ENCODE measurements at places on chromosomes 7 and 10. TPM values are rescaled to one million over a fixed set of nuclear protein-coding genes. Genes with fewer than 3 reads are reported as not detected.

Gene SYT15B
- 0.11 TPM for total RNA-seq

GRCh38 chr7:139693651-139694388 lies 84.0 kb downstream of the HIPK2 start:
- no peak for DNase-seq

DNA sequence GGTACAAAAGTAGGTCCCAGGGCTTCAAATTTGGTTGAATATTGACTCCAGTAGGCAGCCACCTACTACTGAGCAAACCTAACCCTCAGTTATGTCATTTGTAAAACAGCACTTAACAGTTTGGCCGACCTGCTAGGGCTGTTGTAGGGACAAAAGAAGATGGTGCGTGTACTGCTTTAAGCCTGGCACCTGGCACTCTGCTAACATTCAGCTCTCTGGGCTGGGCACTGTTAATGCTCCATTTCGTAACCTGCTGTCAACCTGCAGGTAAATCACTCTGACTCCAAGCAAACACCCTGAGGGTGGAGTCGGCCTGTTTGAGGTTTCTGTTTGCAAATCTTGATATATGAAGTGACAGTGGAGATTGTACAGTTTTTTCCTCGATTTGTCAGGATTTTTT lies 7.2 kb downstream of the ZKSCAN1 start:
- peak; percentile 64 for DNase-seq

GRCh38 chr7:47119261-47119865 lies 462.5 kb downstream of the TNS3 start:
- no peak for DNase-seq

Gene FBXO24
- total RNA-seq: 1.5 TPM

DNA sequence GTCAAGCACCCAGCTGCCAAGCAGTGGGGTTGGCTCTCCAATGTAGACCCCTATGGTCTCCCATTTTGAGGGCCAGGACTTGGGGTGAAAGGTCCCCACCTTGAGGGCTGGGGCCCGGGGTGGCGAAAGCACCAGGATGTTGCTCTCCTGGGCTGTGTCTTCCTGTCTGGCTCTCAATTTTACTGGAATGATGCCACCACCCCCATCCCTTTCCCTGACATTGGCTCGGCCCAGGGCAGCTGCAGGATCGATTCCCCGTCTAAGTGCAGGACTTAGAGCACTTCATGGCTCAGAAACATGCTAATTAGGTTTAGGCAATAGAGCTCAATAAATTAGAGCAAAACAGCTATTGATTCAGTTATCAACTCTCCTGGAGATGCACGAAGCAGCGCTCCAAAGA lies 27.0 kb upstream of the HSPA12A start:
- no peak for DNase-seq

DNA sequence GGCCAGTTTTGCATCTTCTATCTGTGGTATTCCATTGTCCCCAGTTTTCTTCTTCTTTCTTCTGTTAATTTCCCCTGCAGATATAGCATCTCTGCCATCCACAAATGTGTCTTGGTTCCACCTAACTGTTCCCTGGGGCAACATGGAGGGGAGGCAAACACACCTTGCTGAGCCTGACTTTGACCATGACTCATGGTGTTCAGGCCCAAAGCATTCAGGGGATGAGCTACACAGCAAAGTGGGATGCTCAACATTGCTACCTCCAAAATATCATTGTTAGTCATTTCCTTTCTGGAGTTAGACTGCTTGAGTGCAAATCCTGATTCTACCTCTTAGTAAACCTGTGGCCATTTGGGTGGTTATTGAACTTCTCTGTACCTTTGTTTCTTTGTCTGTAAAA lies 542.7 kb downstream of the LRMDA start:
- no peak for DNase-seq

Gene PTF1A
- not detected for total RNA-seq

Gene CALML3
- total RNA-seq: 0.18 TPM

- DNase-seq: no peak
These were observed 39.5 kb upstream of the INSIG1 start for GRCh38 chr7:155258226-155258560.

DNA sequence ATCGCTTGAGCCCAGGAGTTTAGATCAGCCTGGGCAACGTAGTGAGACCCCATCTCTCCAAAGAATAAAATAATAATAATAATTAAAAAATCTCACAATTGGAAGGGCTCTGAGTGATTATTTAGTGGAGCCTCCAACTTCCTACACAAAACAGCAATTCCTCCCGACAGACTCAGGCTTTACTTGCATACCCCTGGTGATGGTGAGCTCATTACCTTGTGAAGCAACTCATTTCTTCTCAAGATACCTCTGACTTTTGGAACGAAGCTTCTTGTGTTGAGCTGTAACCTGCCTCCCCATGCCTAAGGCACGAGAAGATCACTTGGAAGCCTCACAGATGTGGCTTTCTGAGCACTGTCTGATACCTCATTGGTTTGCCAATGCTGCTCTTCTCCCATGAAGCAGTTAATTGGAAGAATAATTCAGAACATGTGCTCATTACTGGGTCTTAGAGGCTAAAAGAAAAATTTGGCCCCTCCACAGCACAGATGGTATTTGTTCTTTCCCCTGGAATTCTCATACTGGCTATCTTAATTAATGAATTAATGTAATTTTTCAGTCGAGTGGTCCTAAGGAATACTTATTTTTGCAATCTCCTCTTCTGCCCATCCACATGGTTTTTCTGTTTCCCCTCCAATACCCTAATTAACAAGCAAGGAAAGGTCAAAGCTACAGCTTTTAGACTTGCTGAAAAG lies 769.0 kb downstream of the TYW1 start:
- no peak for DNase-seq

Gene DMBT1
- total RNA-seq: not detected

Gene NXPH1
- total RNA-seq: 3.1 TPM

Gene PNLIPRP3
- total RNA-seq: not detected

DNA sequence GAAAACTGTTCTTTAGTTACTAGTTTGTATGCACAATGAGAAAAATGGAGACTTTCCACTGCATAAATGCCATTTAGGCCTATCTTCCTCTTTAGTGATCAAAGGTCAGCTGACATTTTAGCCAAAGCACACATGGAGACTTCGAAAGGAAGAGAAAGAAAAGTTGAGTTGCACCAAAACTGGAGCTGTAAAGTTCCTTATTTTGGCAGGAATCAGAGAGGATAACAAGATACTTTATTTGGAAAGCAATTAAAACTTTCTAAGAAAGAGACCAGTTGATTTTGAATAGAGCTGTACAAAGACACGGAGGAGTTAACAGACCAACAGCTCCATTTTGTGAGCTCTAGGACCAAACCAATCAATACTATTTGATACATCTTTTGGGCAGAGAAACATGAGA lies 14.2 kb downstream of the ENTPD7 start:
- peak; percentile 19 for DNase-seq

GRCh38 chr7:32059289-32060011 lies 10.8 kb downstream of the PDE1C start:
- no peak for DNase-seq

Gene MYOZ1
- total RNA-seq: 0.35 TPM

DNA sequence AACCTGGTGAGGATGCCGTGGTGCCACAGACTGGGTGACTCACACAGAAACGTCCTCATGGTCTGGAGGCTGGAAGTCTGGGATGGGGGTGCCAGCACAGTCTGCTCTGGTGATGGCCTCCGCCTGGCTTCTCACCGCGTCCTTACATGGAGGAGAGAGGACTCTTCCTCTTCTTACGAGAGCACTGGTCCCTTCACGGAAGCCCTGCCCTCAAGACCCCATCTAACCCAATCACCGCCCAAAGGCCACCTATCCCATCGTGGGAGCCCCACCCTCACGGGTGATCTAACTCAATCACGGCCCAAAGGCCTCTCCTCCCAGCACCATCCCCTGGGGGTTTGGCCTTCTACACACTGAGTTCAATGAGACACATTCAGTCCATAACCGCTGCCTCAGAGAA lies 137.7 kb downstream of the PTPRN2 start:
- no peak for DNase-seq

Gene ASB10
- not detected for total RNA-seq

Gene STEAP1B
- 1.7 TPM for total RNA-seq

DNA sequence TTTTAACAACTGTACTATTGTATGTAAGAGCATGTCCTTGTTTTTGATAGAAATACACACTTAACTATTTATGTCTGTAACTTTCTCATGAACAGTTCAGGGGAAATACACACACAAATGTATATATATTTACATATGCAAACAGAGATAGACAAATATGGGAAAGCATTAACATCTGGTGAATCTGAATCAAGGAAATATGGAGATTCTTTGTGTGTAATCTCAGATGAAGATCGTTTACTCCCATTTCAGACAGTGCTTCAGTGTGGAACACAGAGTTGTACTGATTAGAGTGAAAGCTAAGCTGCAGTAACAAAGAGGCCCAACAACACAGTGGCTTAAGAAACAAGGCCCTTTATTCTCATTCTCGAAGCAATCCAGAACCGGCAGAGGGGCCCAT lies 26.3 kb upstream of the NPVF start:
- no peak for DNase-seq

GRCh38 chr7:74057987-74058386 lies 25.6 kb upstream of the LIMK1 start:
- no peak for DNase-seq

DNA sequence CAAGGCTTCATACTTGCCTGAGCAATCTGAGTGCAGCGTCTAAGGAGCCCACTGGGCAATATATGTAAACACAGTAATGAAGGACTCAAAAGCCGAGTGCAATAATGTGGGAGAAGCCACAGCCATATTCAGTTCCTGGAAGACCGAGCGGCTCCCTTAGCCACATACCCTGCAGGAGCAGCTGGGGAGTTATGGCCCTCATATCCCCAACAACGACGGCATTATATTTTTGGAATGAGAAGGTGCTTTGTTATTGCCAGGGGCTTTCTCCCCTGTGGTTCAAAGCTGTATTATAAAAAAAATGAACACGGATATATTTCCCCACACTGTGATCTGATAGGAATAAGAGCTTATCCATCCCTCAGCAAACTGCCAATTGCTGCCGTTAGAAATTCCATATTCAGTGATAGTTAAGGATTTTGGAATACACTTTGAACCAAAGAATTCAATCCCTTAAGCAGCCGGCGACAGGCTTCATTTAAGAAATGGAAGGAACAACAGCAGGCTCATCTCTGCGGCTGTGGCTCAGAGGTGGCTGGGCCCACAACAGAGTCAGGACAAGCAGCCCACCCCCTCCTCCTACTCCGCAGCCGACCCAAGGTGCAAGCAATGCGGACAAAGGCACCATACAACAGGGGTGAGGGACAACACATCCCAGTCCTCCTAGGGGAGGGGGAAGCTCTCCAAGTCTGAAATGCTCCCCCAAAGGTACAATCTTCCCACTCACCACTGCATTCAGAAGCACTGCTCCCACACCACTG lies 77.2 kb downstream of the TNS3 start:
- DNase-seq: no peak

- no peak for DNase-seq
These were observed 9.9 kb upstream of the ZC3HAV1 start for GRCh38 chr7:139119486-139119849.

GRCh38 chr10:67785098-67785497 lies 52.9 kb downstream of the DNAJC12 start:
- DNase-seq: no peak

GRCh38 chr10:515674-516073 lies 173.8 kb downstream of the DIP2C start:
- DNase-seq: no peak

Gene PAX4
- total RNA-seq: not detected

DNA sequence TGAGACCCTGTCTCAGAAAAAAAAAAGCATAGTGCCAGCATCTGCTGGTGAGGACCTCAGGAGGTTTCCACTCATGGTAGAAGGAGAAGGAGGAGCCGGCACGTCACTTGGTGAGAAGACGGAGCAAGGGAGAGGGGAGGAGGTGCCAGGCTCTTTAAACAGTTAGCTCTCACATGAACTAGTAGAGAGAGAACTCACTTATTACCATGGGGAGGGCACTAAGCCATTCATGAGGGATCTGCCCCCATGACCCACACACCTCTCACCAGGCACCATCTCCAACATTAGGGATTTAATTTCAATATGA lies 62.9 kb upstream of the VKORC1L1 start:
- no peak for DNase-seq

Gene LGI1
- 1.1 TPM for total RNA-seq

Measured in Caco-2 (cell line).